ENCODE measurements at places on chromosomes 6 and 20.

DNA sequence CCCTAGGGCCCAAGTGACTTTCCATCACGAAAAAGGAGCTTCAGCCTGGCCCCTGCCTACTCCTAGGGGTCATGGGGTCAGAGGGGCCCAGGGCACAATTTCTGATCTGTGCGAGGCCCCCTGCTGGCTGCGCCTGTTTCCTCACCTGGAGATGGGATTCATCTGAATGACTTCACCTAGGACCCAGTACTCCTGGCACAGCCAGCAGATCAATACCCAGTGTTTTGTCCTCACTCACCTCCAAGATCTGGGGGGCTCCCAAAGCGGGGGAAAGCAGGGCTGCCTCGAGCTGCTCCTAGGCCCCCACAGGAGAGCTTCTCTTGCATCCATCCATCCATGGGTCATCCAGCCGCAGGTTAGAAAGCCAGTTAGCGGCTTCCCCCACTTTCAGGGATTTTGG, 33.8 kb downstream of the CD40 start:
- DNase-seq: no peak

DNA sequence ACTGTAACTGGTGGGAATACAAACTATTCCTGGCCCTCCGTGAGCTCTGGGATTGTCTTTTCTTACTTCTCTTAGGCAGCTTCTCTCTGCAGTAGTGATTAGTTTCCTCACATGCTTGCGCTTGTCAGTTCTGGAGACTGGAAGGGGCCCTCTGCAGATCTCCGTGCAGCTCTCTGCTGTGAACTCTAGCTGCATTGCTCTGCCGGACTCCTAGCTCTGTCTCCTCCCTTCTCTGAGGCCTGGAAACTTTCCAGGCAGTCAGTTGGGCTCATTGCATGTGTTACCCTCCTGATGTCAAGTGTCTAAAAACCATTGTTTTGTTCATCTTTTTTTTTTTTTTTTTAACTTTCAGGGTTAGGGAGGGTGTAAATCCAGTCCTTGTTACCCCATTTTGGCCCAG, 102.3 kb downstream of the CTNNBL1 start:
- DNase-seq: no peak

- DNase-seq: no peak
These were observed 492.0 kb upstream of the NRSN1 start for GRCh38 chr6:23633996-23634395.

- no peak for DNase-seq
These were observed 43.7 kb downstream of the CDH22 start for GRCh38 chr20:46264391-46265266.

GRCh38 chr6:80769106-80769505, 662.6 kb downstream of the BCKDHB start:
- no peak for DNase-seq

- no peak for DNase-seq
These were observed 75.9 kb upstream of the MYL9 start for GRCh38 chr20:36465109-36466080.

DNA sequence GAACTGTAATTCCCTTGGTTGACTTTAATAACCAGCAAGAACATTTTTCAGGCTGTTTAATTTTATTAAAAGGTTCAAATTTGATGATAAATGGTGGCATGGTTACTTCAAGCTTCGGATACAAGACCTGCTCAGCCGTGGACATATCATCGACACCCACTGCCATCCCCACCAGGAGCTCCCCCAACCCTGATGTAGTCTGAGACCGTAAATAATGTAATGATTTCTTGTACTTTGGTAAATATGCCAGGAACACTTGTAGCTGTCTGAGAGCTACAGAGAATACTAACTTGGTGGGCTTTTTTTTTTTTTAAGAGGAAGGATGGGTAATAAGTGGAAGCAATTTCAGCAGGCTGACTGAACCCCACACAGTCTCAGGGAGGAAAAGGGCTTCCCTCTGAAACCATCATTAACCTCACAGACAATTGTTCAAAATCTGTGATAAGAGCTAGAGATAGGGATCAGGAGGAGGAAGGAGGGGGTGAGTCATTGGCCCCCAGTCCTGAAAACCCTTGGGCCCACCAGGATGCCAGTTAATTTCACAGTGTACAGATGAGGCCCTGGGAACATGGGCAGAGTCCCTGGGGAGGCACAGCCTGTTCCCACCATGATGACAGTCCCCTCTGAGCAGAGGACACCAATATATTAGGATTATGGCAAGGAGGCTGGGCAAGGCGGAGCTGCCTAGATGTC, 56.0 kb downstream of the APCDD1L start:
- DNase-seq: no peak

GRCh38 chr6:125175466-125176048, 22.0 kb downstream of the TPD52L1 start:
- no peak for DNase-seq
